ENCODE measurements at places on chromosomes 6 and 20. TPM values are rescaled to one million over a fixed set of nuclear protein-coding genes. Genes with fewer than 3 reads are reported as not detected.

CST7 gene
- polyA plus RNA-seq = 41.9 TPM

RUNX2 gene
- polyA plus RNA-seq = 7.1 TPM

SRF gene
- polyA plus RNA-seq = 25.5 TPM

COL11A2 gene
- 5.5 TPM for polyA plus RNA-seq

ARMC2 gene
- 1.8 TPM for polyA plus RNA-seq

TINAG gene
- polyA plus RNA-seq = 0.11 TPM

NKX2-4 gene
- under 0.01 TPM for polyA plus RNA-seq

CLVS2 gene
- 0.02 TPM for polyA plus RNA-seq

ENPP3 gene
- 50.5 TPM for polyA plus RNA-seq

ECT2L gene
- 0.43 TPM for polyA plus RNA-seq

METTL24 gene
- 0.50 TPM for polyA plus RNA-seq

DLL1 gene
- polyA plus RNA-seq = 5.7 TPM

ATP6V1G2 gene
- polyA plus RNA-seq = 2.5 TPM

MYH7B gene
- polyA plus RNA-seq = 1.8 TPM

HSP90AB1 gene
- 252 TPM for polyA plus RNA-seq

FAM217A gene
- polyA plus RNA-seq = 0.05 TPM

MUCL3 gene
- polyA plus RNA-seq = 0.02 TPM

- no peak for DNase-seq
- peaks cover 88% of the 10 kb centered on the region for H3K36me3 ChIP-seq
- H3K27ac ChIP-seq = no peak overlapping the region
- H3K4me3 ChIP-seq = no peak overlapping the region
- no peaks in the 10 kb centered on the region for H3K27me3 ChIP-seq
Measured at GRCh38 chr6:33682341-33682740, 29.2 kb downstream of the UQCC2 start.

DNA sequence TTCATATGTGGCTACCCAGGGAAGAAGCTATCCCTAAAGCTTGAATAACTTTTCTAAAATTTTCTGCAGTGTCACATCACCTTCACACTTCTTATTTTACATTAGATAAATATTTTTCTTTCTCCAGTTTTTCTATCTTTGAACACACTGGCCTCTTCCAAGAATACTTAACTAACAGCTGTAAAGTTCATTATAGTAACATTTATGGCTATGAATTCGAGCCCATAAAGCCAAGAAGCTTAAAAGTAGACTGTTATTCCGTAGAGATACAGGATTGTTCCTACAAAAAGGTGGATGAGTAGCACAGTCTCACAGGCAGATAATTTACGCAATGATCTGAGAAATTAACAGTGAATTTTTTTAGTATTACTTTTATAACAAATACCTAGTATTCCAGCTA, 55.7 kb upstream of the BMP5 start:
- DNase-seq = no peak
- H3K4me1 ChIP-seq = no peaks in the 10 kb centered on the region
- no peak overlapping the region for H3K27ac ChIP-seq
- no peaks in the 10 kb centered on the region for H3K27me3 ChIP-seq
- H3K36me3 ChIP-seq = no peaks in the 10 kb centered on the region

- H3K4me1 ChIP-seq = no peaks in the 10 kb centered on the region
- no peaks in the 10 kb centered on the region for H3K36me3 ChIP-seq
- H3K27ac ChIP-seq = no peak overlapping the region
Measured at GRCh38 chr6:68834551-68834950, 199.5 kb downstream of the ADGRB3 start.

- no peaks in the 10 kb centered on the region for H3K36me3 ChIP-seq
- H3K27ac ChIP-seq = no peak overlapping the region
- no peaks in the 10 kb centered on the region for H3K4me1 ChIP-seq
- H3K27me3 ChIP-seq = no peaks in the 10 kb centered on the region
Measured at GRCh38 chr20:33181482-33182093, 13.6 kb downstream of the BPIFA2 start.

DNA sequence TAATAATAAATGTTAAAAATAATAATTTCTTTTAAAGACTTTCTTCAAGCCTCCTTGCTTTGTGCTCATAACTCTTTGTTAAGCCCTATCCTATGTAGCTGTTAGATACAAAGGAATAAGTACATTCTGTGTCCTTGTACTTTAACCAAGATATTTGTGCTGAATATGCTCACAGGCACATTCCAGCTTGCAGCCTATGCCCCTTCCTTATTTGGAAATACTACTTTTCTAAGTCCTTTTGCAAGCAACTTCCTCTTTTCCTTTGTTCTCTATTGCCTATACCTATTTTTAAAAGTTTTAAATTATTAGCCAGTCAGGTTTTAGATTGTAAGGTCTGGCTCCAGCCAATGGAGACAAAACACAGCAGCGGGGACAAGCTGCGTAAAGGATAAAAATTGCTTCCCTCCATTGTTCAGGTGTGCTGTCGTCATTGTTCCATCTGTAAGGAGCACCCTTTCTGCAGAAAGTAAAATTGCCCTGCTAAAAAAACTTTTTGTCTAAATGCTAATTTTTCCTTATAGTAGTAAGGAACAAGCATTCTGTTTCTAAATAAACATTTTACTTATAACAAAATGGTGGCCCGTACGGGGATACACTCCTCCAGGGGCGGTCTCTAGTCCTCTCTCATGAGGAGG, 80.2 kb downstream of the SYTL3 start:
- H3K4me3 ChIP-seq = no peak overlapping the region
- H3K27me3 ChIP-seq = no peaks in the 10 kb centered on the region
- no peaks in the 10 kb centered on the region for H3K4me1 ChIP-seq
- H3K36me3 ChIP-seq = peaks cover 68% of the 10 kb centered on the region
- no peak for DNase-seq

GRCh38 chr20:45402946-45403345, 5.1 kb upstream of the DBNDD2 start:
- DNase-seq = no peak
- H3K4me3 ChIP-seq = no peak overlapping the region
- H3K36me3 ChIP-seq = no peaks in the 10 kb centered on the region
- H3K27ac ChIP-seq = no peak overlapping the region
- peaks cover 4% of the 10 kb centered on the region for H3K4me1 ChIP-seq
- H3K27me3 ChIP-seq = peaks cover 11% of the 10 kb centered on the region

DNA sequence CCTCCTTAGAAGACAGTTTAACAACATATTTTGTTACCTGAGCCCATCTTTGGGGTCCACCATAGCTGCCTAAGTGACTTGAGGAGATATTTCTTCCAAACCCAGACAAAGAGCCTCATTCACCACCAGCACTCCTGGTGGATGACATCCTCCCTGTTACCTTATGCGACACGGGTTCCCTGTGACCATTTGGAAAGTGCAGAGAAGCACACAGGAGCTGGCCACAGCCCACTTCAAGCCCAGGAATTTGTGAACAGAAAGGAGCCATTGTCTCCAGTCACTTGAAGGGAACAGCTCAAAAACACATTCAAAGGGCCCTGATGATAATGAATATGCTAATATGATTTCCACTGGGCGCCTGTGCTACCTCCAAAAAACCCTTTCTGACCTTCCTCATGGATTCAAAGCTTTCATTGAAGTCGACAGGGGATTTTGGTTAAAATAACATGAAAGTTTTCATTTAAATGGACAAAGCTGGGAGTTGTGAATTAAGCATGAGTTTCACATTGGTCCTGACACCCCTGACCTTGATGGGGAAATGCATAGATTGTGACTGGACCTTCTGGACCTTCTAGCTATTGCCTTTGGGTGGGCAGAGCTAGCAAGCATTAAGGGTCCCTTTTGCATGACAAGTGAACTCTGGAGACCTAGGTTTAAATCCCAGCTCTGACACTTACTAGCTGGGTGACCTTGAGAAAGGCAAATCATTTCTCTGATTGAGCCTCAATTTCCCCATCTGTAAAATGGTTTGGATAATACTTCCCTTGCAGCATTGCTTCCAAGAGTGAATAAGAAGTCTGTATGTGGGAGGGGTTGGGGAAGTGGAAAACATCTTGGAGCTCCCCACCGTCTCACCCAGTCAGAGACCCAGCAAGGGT, 83.3 kb upstream of the SIRPA start:
- H3K27ac ChIP-seq = no peak overlapping the region
- H3K4me1 ChIP-seq = peaks cover 20% of the 10 kb centered on the region
- DNase-seq = no peak
- H3K4me3 ChIP-seq = no peak overlapping the region
- no peaks in the 10 kb centered on the region for H3K36me3 ChIP-seq
- peaks cover 23% of the 10 kb centered on the region for H3K27me3 ChIP-seq

DNA sequence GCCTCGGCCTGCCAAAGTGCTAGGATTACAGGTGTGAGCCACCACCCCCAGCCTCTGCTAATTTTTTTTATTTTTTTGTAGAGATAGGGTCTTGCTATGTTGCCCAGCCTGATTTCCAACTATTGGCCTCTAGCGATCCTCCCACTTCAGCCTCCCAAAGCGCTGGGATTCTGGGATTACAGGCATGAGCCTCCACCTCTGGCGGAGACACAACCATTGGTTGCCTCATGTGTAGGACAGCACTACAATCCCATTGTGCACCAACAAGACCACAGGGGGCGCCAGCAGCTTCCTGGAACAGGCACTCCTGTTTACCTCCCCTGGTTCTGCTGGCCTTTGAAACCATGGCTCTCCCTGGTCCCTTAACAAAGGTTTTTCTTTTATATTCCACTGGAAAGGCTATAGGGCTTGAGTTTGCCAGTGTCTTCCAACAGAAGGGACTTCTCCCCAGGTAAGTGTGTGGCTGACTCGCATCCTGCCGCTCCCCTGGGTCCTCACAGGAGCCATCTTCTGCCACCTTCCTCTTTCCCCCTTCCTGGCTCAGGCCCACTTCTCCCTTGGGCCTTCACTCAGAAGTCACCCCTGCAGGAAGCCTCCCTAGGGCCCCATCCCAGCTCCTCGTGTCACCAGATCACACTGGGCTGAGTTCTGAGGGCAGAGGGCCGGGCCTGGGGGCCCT, 39.2 kb upstream of the TLDC2 start:
- H3K27me3 ChIP-seq = no peaks in the 10 kb centered on the region
- peak overlapping the region; percentile 29 for H3K4me3 ChIP-seq
- no peaks in the 10 kb centered on the region for H3K36me3 ChIP-seq
- peak; percentile 42 for DNase-seq

DNA sequence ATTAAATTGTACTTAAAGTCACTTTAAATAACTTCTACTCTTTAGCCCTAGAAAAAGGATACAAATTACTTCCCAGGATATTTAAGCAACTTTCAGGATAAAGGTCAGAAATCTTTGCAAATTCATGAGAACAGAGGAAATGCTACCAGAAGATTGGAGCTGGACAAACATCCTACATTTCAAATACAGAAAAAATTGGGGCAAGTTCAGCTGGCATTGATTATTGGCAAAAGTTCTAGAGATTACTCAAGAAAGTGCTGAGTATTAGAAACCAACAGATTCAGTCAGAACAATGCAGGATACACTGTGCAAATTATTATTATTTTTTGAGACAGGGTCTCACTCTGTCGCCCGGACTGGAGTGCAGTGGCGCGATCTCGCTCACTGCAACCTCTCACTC, 6.0 kb downstream of the SLC22A23 start:
- no peaks in the 10 kb centered on the region for H3K36me3 ChIP-seq
- peaks cover 6% of the 10 kb centered on the region for H3K4me1 ChIP-seq
- no peak overlapping the region for H3K4me3 ChIP-seq
- no peak overlapping the region for H3K27ac ChIP-seq
- H3K27me3 ChIP-seq = peaks cover 23% of the 10 kb centered on the region

DNA sequence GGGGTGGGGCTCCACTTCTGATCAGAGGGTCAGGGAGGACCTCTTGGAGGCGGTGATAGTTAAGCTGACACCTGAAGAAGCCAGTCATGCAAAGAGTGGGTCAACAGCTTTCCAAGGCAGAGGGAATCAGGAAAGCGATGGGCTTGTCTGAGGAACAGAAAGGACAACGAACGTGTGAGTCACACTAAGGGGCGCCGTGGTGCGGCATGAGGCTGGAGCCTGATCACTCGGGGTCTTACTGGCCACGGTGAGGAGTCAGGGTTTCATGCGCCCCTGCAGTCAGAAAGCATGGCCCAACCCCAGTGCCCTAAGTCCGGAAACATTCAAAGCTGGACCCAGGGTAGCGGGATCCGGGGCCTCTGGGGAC, 50.6 kb upstream of the SLC32A1 start:
- H3K27ac ChIP-seq = no peak overlapping the region
- H3K27me3 ChIP-seq = peaks cover 49% of the 10 kb centered on the region
- no peaks in the 10 kb centered on the region for H3K36me3 ChIP-seq
- DNase-seq = peak; percentile 15

DNA sequence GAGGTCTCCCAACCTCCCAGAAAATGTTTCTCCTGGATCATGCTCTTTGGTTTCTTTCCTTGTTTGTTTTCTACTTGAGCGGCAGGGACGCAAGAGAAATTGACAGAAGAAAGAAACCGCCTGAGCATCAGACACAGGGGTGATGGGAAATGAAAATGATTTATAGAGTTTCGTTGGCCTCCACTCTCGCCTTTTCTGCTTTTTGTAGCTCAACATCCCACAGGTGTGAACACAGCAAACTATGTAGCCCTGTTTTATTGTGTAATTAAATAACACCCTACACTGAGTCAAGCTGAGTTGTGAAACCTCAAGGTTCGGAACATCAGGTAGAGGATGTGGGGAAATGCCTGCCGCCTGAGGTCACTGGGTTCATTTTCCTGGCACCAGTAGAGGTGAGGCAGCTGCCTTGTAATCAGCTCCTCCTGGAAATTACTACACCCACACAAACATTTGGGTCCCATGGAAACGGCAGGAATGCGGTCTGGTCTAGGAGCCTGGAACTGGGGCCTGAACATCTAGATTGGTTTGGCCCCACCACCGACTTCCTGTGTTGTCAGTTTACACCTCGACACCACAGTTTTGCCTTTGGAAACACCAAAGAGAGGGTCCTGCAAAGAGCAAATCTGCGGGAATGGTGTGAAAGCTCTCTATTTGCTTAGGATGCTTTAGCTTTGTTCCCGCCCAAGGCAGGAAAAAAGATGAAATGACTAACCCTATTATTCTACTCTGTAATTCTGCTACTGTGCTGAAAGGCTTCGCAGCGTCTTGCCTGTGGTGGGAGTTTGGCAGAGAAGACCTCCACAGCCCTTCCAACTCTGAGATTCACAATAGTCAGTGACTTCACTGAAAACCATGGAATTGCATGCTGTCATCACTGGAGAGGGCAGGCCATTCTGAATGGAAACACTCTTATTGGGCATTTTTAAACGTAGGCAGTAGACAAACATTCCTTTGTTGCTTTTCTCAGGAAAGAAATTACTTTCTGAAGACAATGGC, 53.0 kb downstream of the ADAT2 start:
- H3K27me3 ChIP-seq = no peaks in the 10 kb centered on the region
- no peaks in the 10 kb centered on the region for H3K36me3 ChIP-seq
- peaks cover 4% of the 10 kb centered on the region for H3K4me1 ChIP-seq
- no peak overlapping the region for H3K4me3 ChIP-seq
- H3K27ac ChIP-seq = peak overlapping the region; percentile 54

DNA sequence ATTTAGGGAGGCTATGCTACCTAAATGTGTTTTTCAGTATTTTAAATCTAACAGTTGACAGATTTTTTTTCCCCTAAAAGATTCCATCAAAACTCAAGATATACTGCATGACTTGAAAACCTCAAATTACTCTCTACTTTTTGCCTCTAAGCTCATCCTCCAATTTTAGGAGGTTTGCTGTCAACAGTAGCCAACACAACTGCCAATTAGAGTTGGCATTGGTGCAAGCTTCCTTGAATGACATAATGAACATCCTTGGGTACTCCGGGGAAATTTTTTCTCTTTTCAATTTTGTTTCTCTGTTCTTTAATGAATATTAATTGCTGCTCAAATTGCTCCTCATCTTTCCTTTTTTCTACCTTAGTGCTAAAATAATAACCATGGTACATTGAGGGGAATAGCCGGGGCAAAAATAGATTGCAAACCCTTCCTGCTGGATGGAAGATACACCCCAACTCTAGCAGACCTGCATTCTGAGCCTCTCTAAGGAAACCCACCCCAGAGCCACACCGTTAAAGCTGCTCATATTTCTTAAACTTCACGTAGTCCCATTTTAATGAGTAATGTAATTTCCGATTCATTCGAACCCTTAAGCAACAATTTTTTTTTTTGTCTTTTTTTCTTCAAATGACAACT, 34.3 kb downstream of the SLC22A23 start:
- no peak for DNase-seq
- no peaks in the 10 kb centered on the region for H3K36me3 ChIP-seq
- peak overlapping the region; percentile 79 for H3K27ac ChIP-seq
- H3K27me3 ChIP-seq = peaks cover 2% of the 10 kb centered on the region
- H3K4me1 ChIP-seq = no peaks in the 10 kb centered on the region

Measured in thymus (tissue), 14 donors.